EL (cell line): ENCODE measurements at places on chromosomes 6 and 20.
A peak's percentile ranks its signal among the peaks of the same experiment; 100 is the strongest.

- DNase-seq: peak; percentile 28
Observed at GRCh38 chr6:6315660-6316059, 4.8 kb downstream of the F13A1 start.

GRCh38 chr6:43142101-43142500 lies 29.0 kb upstream of the SRF start:
- DNase-seq: no peak

GRCh38 chr6:147033267-147033666 lies 170.9 kb upstream of the STXBP5 start:
- DNase-seq: peak; percentile 43

DNA sequence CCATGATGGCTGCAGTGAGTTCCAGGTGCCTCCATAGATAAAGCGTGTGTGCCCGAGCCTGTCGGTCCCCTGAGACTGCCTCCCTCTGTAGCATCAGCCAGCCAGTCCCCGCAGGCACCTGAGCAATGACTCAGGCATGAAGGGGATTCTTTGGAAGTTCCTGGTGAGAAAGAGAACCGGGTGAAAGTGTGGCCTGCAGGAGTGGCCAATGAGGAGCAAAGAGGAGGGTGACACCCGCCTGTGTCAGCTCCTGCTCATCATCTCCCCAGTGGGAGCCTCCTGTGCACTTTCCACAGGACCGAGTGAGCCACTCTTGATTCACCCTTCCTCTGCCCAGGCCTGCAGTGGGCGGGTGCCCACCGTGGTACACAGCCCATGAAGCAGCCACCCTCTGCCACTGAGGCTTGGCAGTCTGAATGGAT lies 71.2 kb upstream of the PTPN1 start:
- DNase-seq: peak; percentile 85

DNA sequence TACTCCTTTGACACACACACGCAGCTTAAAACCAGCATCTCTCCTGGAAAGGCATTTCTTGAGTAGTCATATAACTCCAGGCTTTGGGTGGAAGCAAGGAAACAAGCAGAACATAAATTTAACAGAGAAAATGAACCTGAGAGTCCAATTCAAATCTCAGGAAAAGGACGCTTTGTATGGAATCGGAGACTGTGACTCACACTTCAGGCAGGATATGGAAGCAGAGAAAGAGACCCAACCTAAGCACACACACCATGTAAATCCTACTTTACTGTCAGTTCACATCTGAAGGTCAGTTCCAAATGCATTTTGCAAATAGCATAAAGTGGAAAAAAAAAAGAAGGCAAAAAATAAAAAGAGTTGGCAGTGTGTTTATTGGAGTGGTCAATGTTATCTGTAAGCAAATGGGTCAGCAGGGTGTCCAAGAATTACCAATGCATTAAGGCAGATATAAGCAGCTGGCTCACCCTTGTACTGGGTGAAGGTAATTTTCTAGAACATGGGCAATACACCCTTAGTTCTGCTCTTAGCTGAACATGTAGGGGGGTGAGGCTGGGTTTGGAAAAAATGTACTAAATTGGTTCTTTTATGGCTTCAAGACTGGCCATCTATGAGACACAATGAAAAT lies 283.7 kb upstream of the NT5E start:
- DNase-seq: no peak

- DNase-seq: no peak
Observed at GRCh38 chr20:47720636-47721427, 64.4 kb downstream of the SULF2 start.

- no peak for DNase-seq
Observed at GRCh38 chr6:87742106-87742505, 40.1 kb upstream of the AKIRIN2 start.

DNA sequence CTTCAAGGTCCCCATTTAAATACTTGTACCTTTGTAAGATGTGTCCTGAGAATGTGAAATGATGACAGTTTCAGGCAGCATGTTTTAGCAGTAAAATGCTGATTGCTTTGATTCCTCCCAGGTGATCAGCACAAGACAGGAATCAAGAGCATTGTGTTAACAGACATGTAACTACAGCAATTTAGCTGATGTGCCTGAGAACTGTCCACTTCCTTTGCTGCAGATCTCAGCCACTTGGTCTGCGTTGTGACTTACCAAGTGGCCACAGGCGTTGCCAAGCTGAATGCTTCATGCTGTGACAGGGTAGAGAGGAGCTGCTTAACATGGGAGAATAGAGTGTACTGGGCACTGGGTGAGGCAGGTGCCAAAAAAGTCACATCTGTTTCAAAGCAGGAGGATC lies 767.0 kb upstream of the POU3F2 start:
- DNase-seq: no peak

GRCh38 chr20:63774306-63774705 lies 34.7 kb downstream of the SLC2A4RG start:
- DNase-seq: no peak

DNA sequence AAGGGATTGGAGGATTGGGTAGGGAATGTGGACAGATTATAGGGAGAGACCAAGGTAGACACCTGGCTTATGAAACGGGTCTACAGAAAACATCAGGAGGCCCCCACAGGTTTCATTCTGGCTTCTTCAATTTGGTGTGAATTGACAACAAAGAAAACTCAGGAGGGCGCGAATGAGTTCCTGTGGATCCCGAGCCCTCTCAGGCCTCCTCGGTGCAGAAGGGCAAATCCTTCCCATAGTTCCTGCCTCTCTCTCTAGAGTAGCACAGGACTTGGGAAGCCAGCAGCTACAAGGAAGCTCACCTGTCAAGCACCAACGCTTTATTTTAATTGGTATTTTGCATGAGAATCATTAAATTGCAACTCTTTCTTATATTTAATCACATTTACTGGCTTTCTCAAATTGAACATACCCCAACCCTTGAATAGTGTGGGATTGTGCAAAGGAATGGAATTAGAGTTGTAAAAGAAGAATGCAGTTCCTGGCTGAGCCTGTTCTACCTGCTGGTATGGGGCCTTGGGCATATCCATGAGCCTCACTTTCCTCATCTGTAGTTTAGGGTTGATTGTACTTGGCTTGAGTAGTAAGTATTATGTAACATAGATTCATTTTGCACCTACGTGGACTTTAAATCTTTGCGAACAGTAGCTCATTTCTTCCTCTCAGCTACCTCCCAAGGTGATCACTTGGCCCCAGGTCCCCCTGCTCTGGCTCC lies 56.4 kb upstream of the PHACTR2 start:
- DNase-seq: no peak

DNA sequence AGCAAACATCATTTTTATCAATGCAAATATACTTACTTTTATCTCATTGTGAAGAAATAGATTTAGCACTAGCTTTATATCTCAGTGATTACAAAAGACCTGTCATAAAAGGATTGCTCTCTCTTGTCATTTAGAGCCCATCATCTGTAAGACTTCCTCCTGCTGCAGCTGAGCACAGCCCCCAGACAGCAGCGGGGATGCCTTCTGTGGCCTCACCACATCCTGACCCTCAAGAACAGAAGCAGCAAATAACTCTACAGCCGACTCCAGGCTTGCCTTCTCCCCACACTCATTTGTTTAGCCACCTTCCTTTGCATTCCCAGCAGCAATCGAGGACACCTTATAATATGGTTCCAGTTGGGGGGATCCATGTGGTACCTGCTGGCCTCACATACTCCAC lies 127.0 kb upstream of the EDN1 start:
- no peak for DNase-seq

- no peak for DNase-seq
Observed at GRCh38 chr20:21302664-21303060, 469 bp upstream of the XRN2 start.

GRCh38 chr20:63951398-63952209 lies 4.6 kb downstream of the UCKL1 start:
- no peak for DNase-seq

GRCh38 chr6:27251112-27251605 lies 3.7 kb downstream of the PRSS16 start:
- peak; percentile 67 for DNase-seq

DNA sequence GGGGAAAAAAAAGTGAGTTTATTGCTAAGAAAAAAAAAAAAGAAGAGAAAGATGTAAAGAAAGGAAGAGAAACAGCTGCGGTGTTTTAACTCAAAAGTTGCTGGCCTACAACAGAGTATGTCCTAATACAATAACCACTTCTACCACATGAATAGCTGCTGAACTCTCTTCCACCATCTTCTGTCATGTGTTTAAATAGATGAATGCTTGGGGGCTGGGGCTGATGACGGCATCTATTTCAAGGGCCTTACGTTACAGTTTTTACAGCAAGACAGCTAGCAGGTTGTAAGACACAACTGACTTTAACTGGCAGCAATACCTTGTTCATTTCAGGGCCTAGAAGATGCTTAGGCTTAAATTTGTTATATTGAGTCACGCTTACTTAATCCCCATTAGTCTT lies 50.4 kb downstream of the MAP3K7 start:
- DNase-seq: no peak
